ENCODE measurements at places on chromosomes 6 and 20. TPM values are rescaled to one million over a fixed set of nuclear protein-coding genes. Genes with fewer than 3 reads are reported as not detected.

The FUT9 gene
- total RNA-seq = not detected

The BCAS1 gene
- not detected for total RNA-seq

The PNLDC1 gene
- total RNA-seq = 0.27 TPM

The FAM209B gene
- not detected for total RNA-seq

The PRPH2 gene
- 0.53 TPM for total RNA-seq

The TCP11 gene
- total RNA-seq = not detected

The THBD gene
- total RNA-seq = 82.9 TPM

The SMLR1 gene
- total RNA-seq = not detected

The TRAPPC3L gene
- 0.10 TPM for total RNA-seq

The VWA7 gene
- total RNA-seq = 1.6 TPM

The HDGFL1 gene
- total RNA-seq = not detected

The PTPN1 gene
- total RNA-seq = 96.8 TPM

The PRICKLE4 gene
- 1.3 TPM for total RNA-seq

The RIN2 gene
- 57.9 TPM for total RNA-seq

The DCBLD1 gene
- total RNA-seq = 16.0 TPM

The NEURL2 gene
- 2.2 TPM for total RNA-seq

The FLOT1 gene
- total RNA-seq = 156 TPM

The PI16 gene
- total RNA-seq = 0.98 TPM

The CTAGE9 gene
- total RNA-seq = not detected

The VPS16 gene
- 28.9 TPM for total RNA-seq

The VSTM2L gene
- total RNA-seq = 1.8 TPM

The NR2E1 gene
- not detected for total RNA-seq

The ADGRF1 gene
- total RNA-seq = not detected

The PERP gene
- total RNA-seq = 55.2 TPM

The CRISP3 gene
- total RNA-seq = not detected

The BPI gene
- not detected for total RNA-seq

The FOXC1 gene
- 10.5 TPM for total RNA-seq

The PTCHD4 gene
- 3.1 TPM for total RNA-seq

The TPBG gene
- 9.5 TPM for total RNA-seq

The TNXB gene
- total RNA-seq = 3.3 TPM

The EYS gene
- not detected for total RNA-seq

The KCNB1 gene
- total RNA-seq = not detected

The GPR6 gene
- total RNA-seq = not detected

The FILIP1 gene
- total RNA-seq = 10.4 TPM

The CFAP61 gene
- not detected for total RNA-seq

The OR12D3 gene
- not detected for total RNA-seq

The CST5 gene
- total RNA-seq = not detected

The CCDC170 gene
- total RNA-seq = not detected

The CD164 gene
- 121 TPM for total RNA-seq

The ACTL10 gene
- total RNA-seq = 1.6 TPM

The C20orf204 gene
- total RNA-seq = 0.44 TPM

The TBC1D32 gene
- 3.4 TPM for total RNA-seq

The PROKR2 gene
- total RNA-seq = not detected

The MEP1A gene
- not detected for total RNA-seq

The FAM110A gene
- 1.6 TPM for total RNA-seq

The GPX5 gene
- total RNA-seq = not detected

The KCNK5 gene
- not detected for total RNA-seq

The SALL4 gene
- under 0.01 TPM for total RNA-seq

The CGAS gene
- total RNA-seq = 11.6 TPM

The DTD1 gene
- 84.0 TPM for total RNA-seq

The GSTA2 gene
- total RNA-seq = not detected

The OOEP gene
- not detected for total RNA-seq

The CAGE1 gene
- total RNA-seq = not detected

The GRM1 gene
- total RNA-seq = not detected

The RNF144B gene
- 77.0 TPM for total RNA-seq

The EFCAB8 gene
- not detected for total RNA-seq
